HepG2 (cell line): ENCODE measurements at places on chromosomes 11 and 22. TPM values are rescaled to one million over a fixed set of nuclear protein-coding genes. Genes with fewer than 3 reads are reported as not detected.
A peak's percentile ranks its signal among the peaks of the same experiment; 100 is the strongest.

The SLCO2B1 gene
- total RNA-seq, result 7.6 and 15.3 TPM in 2 replicates

GRCh38 chr22:31282748-31283468, 9.4 kb downstream of the PIK3IP1 start:
- no peaks in the 10 kb centered on the region for H3K27me3 ChIP-seq
- peaks cover 9% of the 10 kb centered on the region for H3K36me3 ChIP-seq
- H3K4me1 ChIP-seq, result peaks cover 22% of the 10 kb centered on the region
- no peak overlapping the region for H3K27ac ChIP-seq
- H3K4me3 ChIP-seq, result no peak overlapping the region
- DNase-seq, result no peak

DNA sequence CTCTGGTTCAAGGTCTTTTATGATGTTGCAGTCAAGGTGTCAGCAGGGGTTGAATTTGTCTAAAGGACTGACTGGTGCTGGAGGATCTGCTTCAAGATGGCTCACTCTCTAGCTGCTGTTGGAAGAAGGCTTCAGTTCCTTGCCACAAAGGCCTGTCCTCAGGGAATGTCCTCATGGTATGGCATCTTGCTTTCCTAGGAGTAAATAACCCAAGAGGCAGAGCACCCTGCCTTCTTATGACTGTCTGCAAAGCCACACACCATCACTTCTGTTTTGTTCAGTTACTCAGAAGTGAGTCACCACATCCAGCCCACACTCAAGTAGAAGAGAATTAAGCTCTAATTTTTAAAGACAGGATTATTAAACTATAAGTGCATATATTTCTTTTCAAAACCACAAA, 45.2 kb downstream of the PLAAT5 start:
- H3K36me3 ChIP-seq, result no peaks in the 10 kb centered on the region
- no peak for DNase-seq

- no peak overlapping the region for H3K27ac ChIP-seq
- H3K4me3 ChIP-seq, result no peak overlapping the region
- no peaks in the 10 kb centered on the region for H3K36me3 ChIP-seq
- peak; percentile 75 for DNase-seq
- peaks cover 21% of the 10 kb centered on the region for H3K4me1 ChIP-seq
Measured at GRCh38 chr11:131099013-131099412, 182.7 kb upstream of the SNX19 start.

DNA sequence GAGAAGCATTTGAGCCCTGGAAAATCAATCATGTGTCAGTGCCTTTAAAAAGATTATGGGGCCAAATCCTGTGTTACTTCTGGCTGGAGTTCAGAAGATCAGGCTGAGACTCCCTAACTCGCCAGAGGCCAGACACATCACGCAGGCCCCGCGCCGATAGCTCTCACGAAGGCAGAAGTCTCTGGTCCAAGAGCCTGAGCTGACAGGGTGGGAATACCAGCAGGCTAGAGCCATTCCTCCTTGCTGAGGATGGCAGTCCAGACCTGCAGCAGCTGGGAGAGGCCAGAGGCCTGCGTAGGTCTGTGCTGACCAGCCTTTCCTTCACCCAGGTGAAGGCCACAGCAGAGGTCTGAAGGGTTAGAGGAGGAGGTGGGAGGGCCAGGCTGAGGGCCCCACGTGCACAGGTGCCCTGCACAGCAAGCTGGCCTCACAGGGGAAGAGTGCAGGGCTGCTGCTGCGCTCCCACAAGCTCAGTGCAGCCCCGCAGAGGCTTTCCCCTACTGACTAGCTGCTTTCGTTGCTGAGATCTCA, 52.9 kb downstream of the ST14 start:
- H3K27me3 ChIP-seq, result no peaks in the 10 kb centered on the region; the same call in 1 of the 2 replicates
- no peak for DNase-seq
- H3K4me1 ChIP-seq, result peaks cover 22% of the 10 kb centered on the region
- H3K27ac ChIP-seq, result no peak overlapping the region
- H3K36me3 ChIP-seq, result no peaks in the 10 kb centered on the region
- H3K4me3 ChIP-seq, result peak overlapping the region; percentile 48
